ENCODE measurements at places on chromosomes 6 and 20. TPM values are rescaled to one million over a fixed set of nuclear protein-coding genes. Genes with fewer than 3 reads are reported as not detected.

The GRIK2 gene
- total RNA-seq: 1.2 TPM

The KCNQ2 gene
- total RNA-seq: not detected

The NKAPL gene
- 2.7 TPM for total RNA-seq

The IL17A gene
- not detected for total RNA-seq

The EYS gene
- total RNA-seq: not detected

The CDH26 gene
- total RNA-seq: 1.4 TPM

The TGM2 gene
- total RNA-seq: 1,854 TPM

The STMN3 gene
- 0.76 TPM for total RNA-seq

The PLCB1 gene
- 1.6 TPM for total RNA-seq

The NTSR1 gene
- total RNA-seq: 0.11 TPM

The SCRT2 gene
- not detected for total RNA-seq

The FKBP1C gene
- 2.0 TPM for total RNA-seq

The C2 gene
- total RNA-seq: 0.22 TPM
